ENCODE measurements at places on chromosomes 6 and 20. TPM values are rescaled to one million over a fixed set of nuclear protein-coding genes. Genes with fewer than 3 reads are reported as not detected.
A peak's percentile ranks its signal among the peaks of the same experiment; 100 is the strongest.

Gene RALGAPA2
- total RNA-seq, result 33.1 TPM

DNA sequence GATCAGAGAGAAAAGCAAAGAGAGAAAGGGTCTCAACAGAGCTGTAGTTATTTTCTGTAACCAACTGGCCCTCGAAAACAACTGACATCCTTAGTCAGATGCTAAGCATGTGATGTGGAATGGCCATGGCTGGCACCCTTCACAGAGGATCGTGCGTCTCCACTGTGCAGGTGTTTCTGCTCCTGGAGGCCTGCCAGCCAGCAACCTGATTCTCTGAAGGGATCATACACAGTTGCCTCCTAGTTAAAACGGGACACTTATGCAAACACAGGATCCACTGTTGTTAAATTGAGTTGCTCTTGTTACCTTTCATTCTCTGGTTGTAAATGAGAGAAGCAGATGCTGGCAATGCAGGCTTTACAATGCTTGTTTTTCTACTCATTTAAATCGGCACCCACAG, 148.5 kb downstream of the HDGFL1 start:
- H3K36me3 ChIP-seq, result no peaks in the 10 kb centered on the region
- no peak overlapping the region for H3K4me3 ChIP-seq
- H3K27ac ChIP-seq, result no peak overlapping the region
- H3K27me3 ChIP-seq, result no peaks in the 10 kb centered on the region

- DNase-seq, result no peak
- H3K4me3 ChIP-seq, result no peak overlapping the region
- no peak overlapping the region for H3K27ac ChIP-seq
- no peaks in the 10 kb centered on the region for H3K36me3 ChIP-seq
These were observed 464.1 kb upstream of the ARID1B start for GRCh38 chr6:156313037-156313436.

DNA sequence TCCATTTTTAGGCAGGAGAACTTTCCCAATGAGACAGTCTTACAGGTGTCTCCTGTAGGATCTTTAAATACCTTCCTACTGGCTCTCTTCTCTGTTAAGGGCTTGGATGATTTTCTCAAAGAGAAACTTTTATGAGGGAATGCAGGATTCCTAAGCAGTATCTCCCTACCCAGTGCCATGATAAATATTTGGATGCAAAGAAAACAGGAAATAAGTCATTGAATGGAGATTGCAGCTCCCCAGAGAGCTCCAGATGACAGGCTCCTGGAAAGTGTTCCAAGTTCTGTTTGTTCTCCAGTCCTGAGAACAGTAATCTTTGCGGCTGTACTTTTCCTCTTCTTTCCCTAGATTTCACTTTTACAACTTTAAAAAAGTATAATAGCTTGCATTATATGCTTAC, 2.4 kb upstream of the SCGN start:
- H3K4me3 ChIP-seq, result no peak overlapping the region
- no peak overlapping the region for H3K27ac ChIP-seq
- H3K27me3 ChIP-seq, result peaks cover 31% of the 10 kb centered on the region
- no peak for DNase-seq
- no peaks in the 10 kb centered on the region for H3K36me3 ChIP-seq
- no peaks in the 10 kb centered on the region for H3K4me1 ChIP-seq

Gene TBX18
- not detected for total RNA-seq

- H3K4me1 ChIP-seq, result no peaks in the 10 kb centered on the region
- H3K36me3 ChIP-seq, result no peaks in the 10 kb centered on the region
- H3K27ac ChIP-seq, result no peak overlapping the region
- H3K27me3 ChIP-seq, result no peaks in the 10 kb centered on the region
These were observed 14.2 kb downstream of the SLC22A23 start for GRCh38 chr6:3442431-3443220.

DNA sequence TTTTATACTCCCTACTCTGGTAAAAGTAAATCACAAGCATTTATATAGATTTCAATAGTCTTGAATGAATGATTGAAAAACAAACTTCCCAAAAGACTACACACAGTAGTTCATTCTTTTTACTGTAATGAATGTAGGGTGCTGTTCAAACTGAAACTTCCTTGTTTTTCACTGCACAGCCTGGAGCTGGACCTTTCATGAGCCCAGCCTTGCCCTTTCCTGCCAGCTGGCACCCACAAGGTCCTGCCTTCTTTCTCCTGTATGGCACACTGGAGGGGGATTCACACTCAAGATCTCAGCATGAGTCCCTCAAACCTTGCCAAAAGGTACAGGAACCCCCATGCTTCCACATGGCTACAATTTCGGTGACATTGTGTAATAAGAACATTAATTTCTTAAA, 50.9 kb downstream of the COL12A1 start:
- H3K27ac ChIP-seq, result no peak overlapping the region
- H3K36me3 ChIP-seq, result no peaks in the 10 kb centered on the region
- no peaks in the 10 kb centered on the region for H3K4me1 ChIP-seq
- DNase-seq, result no peak
- H3K4me3 ChIP-seq, result no peak overlapping the region

DNA sequence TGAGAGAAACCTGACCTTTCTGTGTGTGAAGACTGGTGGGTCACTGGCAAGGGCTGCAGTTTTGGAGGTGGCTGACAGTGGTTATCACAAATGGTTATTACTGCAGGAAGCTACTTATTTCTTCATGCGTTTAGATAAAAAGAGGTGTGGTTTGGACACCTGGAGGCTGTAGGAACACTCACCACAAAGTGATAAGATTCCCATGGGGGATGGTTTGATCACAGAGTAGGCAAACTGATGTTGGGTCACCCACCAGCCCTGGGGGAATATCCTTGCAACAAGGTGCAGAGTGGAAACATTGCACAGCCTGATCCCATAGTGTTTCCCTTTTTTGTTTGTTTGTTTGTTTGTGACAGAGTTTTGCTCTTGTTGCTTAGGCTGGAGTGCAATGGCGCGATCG, 33.9 kb upstream of the RNGTT start:
- H3K4me1 ChIP-seq, result peaks cover 11% of the 10 kb centered on the region
- DNase-seq, result no peak
- no peak overlapping the region for H3K4me3 ChIP-seq
- H3K27me3 ChIP-seq, result no peaks in the 10 kb centered on the region

DNA sequence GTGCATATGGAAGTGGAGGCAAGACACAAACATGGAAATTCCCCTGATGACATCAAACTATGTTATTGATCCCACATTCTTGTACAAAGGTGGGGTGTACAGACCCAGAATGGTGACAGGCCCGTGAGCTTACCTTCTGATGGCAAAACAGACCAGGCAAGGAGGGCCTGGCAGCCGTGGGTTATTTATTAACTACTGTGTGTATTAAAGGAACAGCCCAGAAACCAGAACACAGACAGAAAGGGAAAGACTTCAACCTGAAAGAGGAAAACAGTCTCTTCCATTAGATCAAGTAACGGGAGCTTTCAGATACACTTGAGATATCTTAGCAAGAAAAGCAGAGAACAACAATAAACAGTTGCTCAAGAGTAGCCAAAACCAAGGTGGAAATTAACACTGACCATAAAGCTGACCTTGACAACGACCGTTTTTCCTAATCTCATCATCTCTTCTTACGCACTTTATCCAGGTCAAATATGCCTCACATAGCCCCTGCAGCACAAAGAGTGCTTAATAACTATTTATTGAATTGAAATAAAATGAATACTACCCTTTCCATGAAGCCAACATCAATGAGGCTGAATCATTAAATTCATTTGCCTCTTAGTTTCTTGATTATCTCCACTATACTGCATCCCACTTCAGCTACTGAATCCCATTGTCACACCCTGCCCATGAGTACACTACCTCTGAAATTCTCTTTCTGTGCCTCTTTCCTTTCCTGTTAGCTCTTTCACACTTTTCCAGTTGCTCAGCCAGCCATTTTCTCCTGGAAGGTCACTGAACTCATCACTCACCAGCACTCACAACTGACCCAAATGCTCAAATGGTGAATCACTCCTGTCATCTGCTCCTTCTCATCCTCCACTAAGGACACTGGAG, 67.4 kb downstream of the MOXD1 start:
- no peaks in the 10 kb centered on the region for H3K36me3 ChIP-seq
- no peak overlapping the region for H3K27ac ChIP-seq
- H3K4me3 ChIP-seq, result no peak overlapping the region
- no peaks in the 10 kb centered on the region for H3K4me1 ChIP-seq
- DNase-seq, result no peak

Gene PROKR2
- not detected for total RNA-seq

DNA sequence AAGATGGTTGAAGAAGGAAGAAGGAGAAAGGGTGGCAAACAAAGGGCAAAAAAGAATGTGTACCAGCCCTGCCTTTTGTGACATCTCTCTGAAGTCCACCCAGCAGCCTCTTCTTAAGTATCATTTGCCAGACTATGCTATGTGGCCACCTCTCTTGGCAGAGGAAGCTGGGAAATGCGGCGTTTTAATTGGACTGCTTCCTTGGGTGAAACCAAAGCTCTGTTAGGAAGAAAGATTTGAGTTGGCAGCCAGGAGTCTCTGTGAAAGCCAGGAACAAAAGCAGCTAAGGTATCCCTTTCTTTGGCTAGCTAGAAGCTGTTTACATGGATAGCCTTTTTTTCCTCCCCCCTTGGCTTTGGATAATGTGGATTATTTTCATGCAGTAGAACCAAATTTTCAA, 67.5 kb upstream of the GTSF1L start:
- H3K27me3 ChIP-seq, result no peaks in the 10 kb centered on the region
- no peak overlapping the region for H3K4me3 ChIP-seq
- H3K36me3 ChIP-seq, result no peaks in the 10 kb centered on the region
- H3K27ac ChIP-seq, result no peak overlapping the region

GRCh38 chr6:139265512-139266190, 26.1 kb downstream of the TXLNB start:
- DNase-seq, result no peak
- H3K4me3 ChIP-seq, result no peak overlapping the region
- no peaks in the 10 kb centered on the region for H3K36me3 ChIP-seq
- no peak overlapping the region for H3K27ac ChIP-seq
- peaks cover 3% of the 10 kb centered on the region for H3K4me1 ChIP-seq

- no peak overlapping the region for H3K4me3 ChIP-seq
- no peak for DNase-seq
- H3K27me3 ChIP-seq, result no peaks in the 10 kb centered on the region
- H3K27ac ChIP-seq, result no peak overlapping the region
- no peaks in the 10 kb centered on the region for H3K4me1 ChIP-seq
These were observed 123.8 kb downstream of the FAM83B start for GRCh38 chr6:54970337-54970736.

DNA sequence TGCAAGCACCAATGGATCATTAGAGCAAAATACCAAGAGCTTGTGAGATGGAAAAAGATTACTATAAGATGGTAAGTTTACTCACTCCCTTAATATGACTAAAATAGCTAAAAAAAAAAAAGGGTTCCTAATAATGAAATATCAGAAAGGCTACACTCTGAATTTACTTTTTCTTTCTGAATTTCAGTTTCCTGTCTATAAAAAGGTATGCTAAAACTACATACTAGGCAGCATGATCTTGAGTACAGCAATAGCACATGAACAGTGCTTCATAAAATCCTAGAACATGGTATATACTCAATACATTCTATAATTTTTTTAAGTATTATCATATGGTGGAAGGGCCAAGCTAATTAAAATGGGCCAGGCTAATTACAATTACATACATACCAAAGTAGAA, 24.0 kb upstream of the FAM135A start:
- H3K4me3 ChIP-seq, result no peak overlapping the region
- no peak for DNase-seq
- no peaks in the 10 kb centered on the region for H3K36me3 ChIP-seq
- peaks cover 2% of the 10 kb centered on the region for H3K27me3 ChIP-seq

DNA sequence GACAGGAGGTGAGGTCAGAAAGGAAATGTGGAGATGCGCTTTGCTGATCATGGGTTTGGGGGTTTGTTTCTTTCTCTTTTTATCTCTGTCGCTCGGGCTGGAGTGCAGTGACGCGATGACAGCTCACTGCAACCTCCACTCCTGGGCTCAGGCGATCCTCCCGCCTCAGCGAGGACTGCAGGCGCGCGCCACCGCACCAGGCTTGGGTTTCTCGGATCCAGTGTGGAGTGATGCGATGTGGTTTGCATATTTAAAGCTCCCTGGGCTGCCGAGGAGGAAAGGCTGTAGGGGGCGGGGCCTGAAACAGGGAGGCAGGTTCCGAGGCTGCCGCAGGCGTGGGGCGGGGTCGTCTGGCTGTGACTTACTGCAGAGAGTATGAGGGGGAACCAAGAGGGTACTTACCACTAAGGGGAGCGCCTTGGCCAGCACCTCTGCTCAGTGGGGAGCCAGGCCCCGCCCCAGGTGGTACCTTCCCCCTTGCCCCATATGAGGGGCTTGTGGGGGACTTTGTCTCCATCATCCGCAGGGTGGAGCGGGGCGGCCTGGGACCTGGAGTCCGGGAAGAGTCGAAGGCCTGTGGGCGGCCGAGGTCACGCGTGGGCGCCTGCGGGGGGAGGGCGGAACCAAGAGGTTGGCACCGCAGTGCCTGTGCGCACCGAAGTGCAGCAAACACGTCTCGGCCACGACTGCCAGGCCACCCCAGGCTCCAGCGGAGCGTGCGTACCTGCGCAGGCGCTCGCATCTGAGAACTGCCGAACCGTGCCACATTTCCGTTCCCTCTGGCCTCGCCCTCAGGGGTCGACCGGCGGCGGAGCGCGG, 12.7 kb upstream of the BAK1 start:
- H3K4me1 ChIP-seq, result peaks cover 25% of the 10 kb centered on the region
- DNase-seq, result peak; percentile 69
- H3K27ac ChIP-seq, result peak overlapping the region; percentile 77
- no peaks in the 10 kb centered on the region for H3K36me3 ChIP-seq
- peak overlapping the region; percentile 33 for H3K4me3 ChIP-seq
- H3K27me3 ChIP-seq, result no peaks in the 10 kb centered on the region

DNA sequence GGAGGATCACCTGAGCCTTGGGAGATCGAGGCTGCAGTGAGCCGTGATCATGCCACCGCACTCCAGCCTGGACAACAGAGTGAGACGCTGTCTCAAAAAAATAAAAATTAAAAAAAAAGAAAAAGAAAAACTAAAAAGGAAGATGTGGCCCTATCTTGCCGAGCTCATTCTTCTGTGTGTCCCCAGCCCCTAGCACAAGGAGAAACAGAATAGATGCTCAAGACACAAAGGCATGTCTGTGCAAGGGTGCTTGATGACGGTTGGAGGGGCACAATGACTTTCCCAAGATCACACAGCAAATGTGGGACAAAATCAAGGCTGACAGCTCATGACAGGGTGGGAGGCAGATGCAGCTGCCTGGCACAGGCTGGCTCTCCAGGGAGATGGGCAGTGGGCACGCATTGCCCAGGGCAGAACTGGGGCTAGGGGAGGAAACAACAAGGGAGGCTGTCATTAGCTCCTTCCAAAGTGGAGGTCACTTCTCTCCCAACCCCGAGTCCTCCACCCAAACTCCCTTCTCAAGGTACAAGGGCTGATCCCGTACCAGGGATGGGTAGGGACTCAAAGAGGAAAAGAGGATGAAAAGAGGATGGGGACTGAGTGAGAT, 775 bp upstream of the NRSN2 start:
- H3K27ac ChIP-seq, result no peak overlapping the region
- DNase-seq, result no peak
- no peak overlapping the region for H3K4me3 ChIP-seq
- H3K27me3 ChIP-seq, result no peaks in the 10 kb centered on the region
- H3K4me1 ChIP-seq, result peaks cover 21% of the 10 kb centered on the region
